Sigmoid colon (tissue), 7 donors: ENCODE measurements at places on chromosomes 4 and X. TPM values are rescaled to one million over a fixed set of nuclear protein-coding genes. Genes with fewer than 3 reads are reported as not detected.

CFP gene
- polyA plus RNA-seq, result 4.4 TPM

HDAC6 gene
- polyA plus RNA-seq, result 69.9 TPM

TIMM17B gene
- polyA plus RNA-seq, result 38.4 TPM

ATP1B4 gene
- not detected for polyA plus RNA-seq

DIPK2B gene
- 3.5 TPM for polyA plus RNA-seq

KCNE5 gene
- polyA plus RNA-seq, result not detected

NSUN7 gene
- 3.9 TPM for polyA plus RNA-seq

N4BP2 gene
- 2.4 TPM for polyA plus RNA-seq

SLC16A2 gene
- polyA plus RNA-seq, result 0.23 TPM

GC gene
- not detected for polyA plus RNA-seq

TCEAL2 gene
- not detected for polyA plus RNA-seq

STARD8 gene
- polyA plus RNA-seq, result 2.4 TPM

NDUFC1 gene
- 216 TPM for polyA plus RNA-seq

SRP72 gene
- polyA plus RNA-seq, result 30.6 TPM

TLR2 gene
- polyA plus RNA-seq, result 4.8 TPM

GPR34 gene
- 4.6 TPM for polyA plus RNA-seq

PPP4R3C gene
- not detected for polyA plus RNA-seq
